ENCODE measurements at places on chromosomes 4 and X.
A peak's percentile ranks its signal among the peaks of the same experiment; 100 is the strongest.

DNA sequence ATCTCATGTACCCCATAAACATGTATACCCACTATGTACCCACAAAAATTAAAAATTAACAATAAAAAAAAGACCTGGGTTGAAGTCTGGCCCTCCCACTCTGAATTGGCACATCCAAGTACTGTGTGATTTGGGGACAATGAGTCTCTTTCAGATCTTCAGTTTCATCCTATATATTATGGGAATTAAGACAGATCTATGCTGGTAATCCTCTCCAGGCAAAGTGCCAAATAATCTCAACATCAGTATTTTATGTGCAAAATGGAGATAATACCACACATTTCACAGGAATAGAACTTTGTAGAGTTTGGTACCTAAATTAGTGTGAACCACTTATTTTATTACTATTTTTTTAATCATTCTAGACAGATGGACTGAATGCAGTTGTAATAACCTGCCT lies 11.0 kb upstream of the SCD5 start:
- no peak for DNase-seq

DNA sequence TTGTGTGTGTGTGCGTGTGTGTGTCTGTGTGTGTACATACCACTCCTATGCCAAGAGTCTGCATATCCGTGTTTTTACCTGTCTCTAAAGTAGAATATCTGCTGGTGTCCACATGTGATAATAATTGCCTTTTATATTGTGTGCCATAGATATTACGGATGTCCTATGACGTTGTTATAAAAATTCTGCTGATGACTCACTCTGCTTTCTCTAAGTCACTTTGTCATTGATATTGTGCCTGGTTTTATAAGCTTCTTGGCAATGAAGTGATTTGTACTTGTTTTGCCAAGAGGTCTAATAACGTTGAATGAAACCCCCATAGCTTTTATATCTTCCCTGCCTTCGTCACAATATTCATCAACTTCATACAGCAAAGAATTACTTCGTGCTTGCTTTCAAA lies 102.6 kb upstream of the C1GALT1C1 start:
- no peak for DNase-seq

GRCh38 chr4:106594291-106594952 lies 225.8 kb upstream of the GIMD1 start:
- no peak for DNase-seq

DNA sequence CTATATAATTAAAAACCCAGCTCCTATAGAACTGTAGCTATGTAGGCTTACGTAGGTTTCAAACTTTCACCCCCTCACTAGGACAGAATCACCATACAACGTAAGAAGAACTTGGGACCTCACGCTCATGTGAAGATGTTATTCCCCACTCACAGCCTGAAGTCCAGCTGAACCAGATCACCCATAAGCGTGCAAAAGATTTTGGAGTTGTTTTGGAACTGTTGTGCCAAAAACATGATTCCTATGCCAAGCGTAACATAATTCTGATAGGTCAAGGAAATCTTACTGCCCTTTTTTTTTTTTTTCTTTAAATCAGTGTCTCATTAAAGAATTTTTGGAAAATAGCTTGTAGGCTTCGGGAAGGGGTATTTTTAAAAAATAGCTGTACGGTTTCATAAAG lies 57.0 kb downstream of the LCORL start:
- no peak for DNase-seq

DNA sequence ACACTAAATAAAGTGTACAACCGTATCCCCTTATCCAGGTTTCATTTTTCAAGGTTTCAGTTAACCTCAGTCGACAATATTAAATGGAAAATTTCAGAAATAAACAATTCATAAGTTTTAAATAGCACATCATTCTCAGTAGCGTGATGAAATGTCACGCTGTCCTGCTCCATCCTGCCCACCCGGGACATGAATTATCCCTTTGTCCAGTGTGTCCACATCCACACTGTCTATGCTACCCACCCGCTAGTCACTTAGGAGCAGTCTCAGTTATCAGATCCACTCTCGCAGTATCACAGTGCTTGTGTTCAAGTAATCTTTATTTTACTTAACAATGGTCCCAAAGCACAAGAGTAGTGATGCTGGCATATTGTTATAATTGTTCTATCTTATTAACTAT lies 54.7 kb downstream of the FRYL start:
- DNase-seq: no peak

DNA sequence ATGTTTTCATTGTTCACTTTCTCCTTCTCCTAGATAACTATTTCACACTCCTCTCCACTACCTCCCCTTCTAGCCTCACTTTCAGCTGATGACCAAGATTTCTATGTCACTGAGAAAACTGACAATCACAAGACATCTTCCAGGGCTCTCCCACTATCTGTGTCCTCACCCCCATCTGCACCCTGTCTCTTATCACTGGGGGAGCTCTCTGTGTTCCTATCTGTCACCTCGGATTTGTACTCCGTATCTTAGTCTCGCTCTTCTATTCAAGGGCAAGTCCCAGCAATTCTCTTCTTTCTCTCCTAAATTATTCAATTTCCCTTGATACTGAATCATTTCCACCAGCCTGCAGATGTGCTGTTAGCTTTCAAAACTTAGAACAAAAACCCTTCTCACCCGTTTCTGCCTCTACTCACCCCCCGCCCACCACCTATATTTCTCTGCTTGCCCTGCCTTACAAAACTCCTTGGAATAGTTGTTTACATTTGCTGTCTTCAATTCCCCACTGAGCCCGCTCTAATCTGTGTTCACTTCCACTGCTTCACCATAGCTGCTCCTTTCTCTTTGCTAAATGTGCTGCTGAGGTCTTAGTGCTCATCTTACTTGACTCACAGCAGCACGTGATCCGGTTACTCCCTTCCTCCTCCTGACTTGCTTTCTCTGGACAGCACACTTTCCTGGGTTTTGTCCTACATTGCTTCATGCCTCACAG lies 293.2 kb downstream of the UNC5C start:
- DNase-seq: no peak

- no peak for DNase-seq
Observed at GRCh38 chr4:162959046-162959445, 207.6 kb downstream of the NAF1 start.

- peak; percentile 95 for DNase-seq
Observed at GRCh38 chr4:185587427-185588161, 52.3 kb upstream of the PDLIM3 start.

- DNase-seq: no peak
Observed at GRCh38 chr4:154497889-154498288, 6.3 kb upstream of the DCHS2 start.

GRCh38 chr4:14167876-14168510 lies 540.5 kb upstream of the BOD1L1 start:
- DNase-seq: no peak

- DNase-seq: no peak
Observed at GRCh38 chrX:71320126-71320525, 18.6 kb downstream of the ITGB1BP2 start.

DNA sequence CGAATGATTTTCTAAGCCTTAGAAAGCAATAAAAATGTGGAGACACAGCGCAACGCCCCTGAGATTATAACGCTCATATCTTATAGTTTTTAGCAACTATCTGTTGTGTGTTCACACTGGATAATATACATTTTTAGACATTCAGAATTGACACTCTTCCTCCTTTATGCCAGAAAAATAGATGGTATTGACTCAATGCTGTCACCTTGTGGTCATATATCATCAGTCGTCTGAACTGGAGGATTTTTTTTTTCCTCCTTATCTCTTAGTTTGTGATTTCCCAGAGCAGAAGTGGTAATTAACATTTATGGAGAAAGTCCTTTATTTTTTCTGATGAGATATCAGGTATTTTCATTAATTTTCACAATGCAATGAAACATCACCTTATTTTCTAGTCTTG lies 759.6 kb downstream of the RAB28 start:
- no peak for DNase-seq

GRCh38 chr4:107863416-107863815 lies 38.7 kb downstream of the SGMS2 start:
- no peak for DNase-seq

- DNase-seq: no peak
Observed at GRCh38 chr4:125547836-125548235, 233.1 kb downstream of the FAT4 start.

DNA sequence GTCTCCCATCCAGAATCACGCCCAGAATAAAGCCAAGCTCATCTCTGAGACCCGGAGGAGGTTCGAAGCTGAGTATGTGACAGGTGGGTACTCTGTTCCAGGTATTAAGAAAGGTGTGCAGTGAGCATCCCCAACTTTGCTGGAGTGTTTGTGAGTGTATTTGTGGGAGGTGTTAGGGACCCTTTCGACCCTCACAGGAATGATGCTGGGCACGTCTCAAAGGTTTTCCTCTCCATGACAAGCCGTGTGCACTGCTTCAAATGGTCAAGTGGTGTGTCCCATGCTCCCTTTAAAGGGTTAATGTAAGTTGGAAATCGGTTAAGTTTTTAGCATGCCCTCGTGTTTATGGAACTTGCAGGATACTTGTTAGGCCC lies 442 bp downstream of the MOSPD2 start:
- DNase-seq: no peak

DNA sequence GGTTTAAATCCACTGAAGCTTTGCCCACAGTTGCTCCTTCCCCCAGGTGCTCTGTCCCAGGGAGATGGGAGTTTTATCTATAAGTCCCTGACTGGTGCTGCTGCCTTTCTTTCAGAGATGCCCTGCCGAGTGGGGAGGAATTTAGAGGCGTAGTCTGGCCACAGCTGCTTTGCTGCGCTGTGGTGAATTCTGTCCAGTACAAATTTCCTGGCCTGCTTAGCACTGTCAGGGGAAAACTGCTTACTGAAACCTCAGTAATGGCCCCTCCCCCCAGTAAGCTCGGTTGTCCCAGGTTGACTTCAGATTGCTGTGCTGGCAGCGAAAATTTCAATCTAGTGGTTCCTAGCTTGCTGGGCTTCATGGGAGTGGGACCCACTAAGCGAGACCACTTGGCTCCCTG lies 40.1 kb downstream of the UGT2B17 start:
- DNase-seq: no peak

DNA sequence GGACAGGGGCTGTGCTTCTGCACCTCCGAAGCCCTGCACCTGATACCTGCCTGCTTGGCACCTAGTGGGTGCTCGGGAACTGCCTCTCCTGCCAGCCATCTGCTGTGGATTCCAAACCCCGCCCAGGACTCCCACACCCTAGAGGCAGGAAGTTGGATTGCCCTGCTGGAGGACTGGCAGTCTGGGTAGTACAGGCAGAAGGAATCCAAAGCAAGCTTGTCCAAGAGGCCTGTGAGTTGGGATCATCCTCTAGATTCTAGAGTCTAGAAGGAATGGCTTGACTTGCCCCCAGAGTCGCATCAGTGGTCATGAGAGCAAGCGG lies 64.6 kb upstream of the MTM1 start:
- DNase-seq: no peak

DNA sequence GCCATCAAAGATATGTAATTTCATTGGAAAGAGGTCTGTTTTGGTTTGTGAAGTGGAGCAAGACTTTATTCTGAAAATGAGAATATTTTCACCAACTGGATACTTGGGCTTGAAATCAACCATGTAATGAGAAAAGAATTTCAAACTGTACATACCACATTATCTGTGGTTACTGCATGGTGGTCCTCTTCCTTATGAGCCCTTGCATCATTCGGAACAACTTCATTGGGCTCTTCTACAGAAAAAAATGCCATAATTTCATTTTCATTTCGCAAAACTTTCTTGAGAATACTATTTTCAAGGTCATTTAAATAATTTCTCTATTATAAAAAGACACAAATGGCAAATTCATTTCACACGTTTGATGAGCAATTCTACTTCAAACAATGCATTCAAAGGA lies 148.6 kb upstream of the RPS6KA6 start:
- DNase-seq: no peak

GRCh38 chr4:73885574-73886267 lies 16.5 kb downstream of the CXCL1 start:
- DNase-seq: no peak

- no peak for DNase-seq
Observed at GRCh38 chrX:97876697-97877407, 993.1 kb downstream of the RPA4 start.

DNA sequence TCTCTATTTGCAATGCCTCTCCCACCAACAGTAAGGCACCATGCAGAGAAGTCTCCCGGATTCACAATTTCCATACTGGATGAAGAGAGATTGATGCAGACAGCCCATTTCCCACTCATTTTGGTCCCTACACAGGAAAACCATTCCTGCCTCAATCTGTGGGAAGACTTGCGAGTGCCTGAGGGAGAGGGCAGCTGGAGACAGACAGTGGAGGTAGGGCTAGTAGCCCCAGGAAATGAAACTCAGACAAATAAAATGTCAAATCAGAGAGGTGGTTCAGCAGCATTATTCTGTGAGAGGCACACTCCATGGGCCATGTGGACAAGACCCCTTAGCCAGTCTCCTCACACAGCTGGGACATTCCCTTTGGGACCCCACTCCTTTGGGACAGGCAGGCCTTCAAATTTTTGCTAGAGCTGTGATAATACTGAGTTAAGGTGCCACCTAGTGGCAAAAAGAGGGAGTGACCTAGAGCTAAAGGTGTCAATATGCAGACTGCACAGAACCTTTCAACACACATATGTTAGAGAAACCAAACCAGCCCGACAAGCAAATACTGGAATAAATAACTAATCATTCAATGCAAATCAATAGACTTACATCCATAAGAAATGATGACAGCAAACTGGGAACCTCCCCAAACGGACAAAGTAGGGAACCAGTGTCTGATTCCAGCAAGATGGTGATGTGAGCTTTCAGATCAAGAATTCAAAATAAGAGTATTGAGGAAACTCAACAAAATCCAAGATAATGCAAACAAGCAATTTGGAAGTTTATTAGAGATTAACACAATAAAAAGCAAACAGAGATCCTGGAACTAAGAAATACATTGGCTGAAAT lies 1865.3 kb upstream of the AGA start:
- peak; percentile 3 for DNase-seq

- DNase-seq: no peak
Observed at GRCh38 chr4:7945709-7946380, 6.2 kb upstream of the AFAP1 start.

- DNase-seq: no peak
Observed at GRCh38 chr4:157043131-157043530, 32.8 kb upstream of the GLRB start.

DNA sequence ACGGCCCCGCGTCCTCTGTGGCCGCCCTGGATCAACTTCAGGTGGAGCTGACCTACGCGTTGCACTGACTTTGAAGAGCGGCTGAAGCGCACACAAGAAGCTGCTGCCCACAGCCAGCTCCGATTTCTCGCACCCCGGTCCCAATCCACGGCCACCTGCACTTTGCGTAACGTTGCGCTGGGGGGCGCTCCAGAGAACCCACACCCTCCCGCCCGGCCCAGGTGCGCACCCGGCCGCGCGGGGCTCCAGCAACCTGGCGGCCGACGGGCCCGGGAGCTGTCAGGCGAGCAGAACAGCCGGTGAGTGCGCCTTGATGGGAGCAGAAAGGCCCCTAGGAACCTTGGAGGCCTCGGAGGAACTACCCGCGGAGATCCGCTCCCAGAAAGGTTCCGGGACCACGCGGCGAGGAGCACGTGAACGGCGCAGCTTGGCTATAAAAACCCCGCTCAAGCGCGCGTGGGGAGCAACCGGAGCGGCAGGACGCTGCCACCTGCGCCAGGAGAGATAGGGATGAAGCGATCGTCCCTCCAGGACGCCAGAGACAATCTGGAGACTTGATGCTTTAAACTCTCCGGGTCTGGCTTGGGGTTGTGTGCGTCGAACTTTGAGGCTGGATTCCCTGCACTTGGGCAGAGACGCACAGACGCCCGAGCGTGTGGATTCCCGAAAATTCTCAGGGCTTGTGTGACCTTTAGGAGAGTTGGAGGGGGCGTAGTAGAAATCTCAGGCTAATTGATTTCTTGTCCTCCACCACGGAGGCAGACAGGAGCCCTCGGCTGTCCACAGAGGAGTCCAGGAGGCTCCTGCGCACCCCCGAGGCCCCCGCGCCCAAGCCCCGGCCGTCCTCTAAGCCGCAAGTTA lies 591 bp upstream of the NWD2 start:
- DNase-seq: no peak
